A549 treated with GW870086 at 1 μM for 4 hours (cell line): ENCODE measurements at places on chromosomes 11 and 22. TPM values are rescaled to one million over a fixed set of nuclear protein-coding genes. Genes with fewer than 3 reads are reported as not detected.

PLEKHB1 gene
- total RNA-seq, result 0.42 to 0.98 TPM (median 0.57 TPM) in 5 replicates

SLC7A4 gene
- not detected in 5 replicates for total RNA-seq

LRRC4C gene
- total RNA-seq, result not detected in 5 replicates

CARD16 gene
- not detected in 5 replicates for total RNA-seq

PLXNB2 gene
- 87.3 to 113 TPM (median 112 TPM) in 5 replicates for total RNA-seq

CD3E gene
- not detected in 5 replicates for total RNA-seq

OR51I1 gene
- not detected in 5 replicates for total RNA-seq

SIK3 gene
- 7.8 to 9.7 TPM (median 9.3 TPM) in 5 replicates for total RNA-seq

SPTBN2 gene
- 8.0 to 11.7 TPM (median 9.5 TPM) in 5 replicates for total RNA-seq

PLA2G3 gene
- not detected in 5 replicates for total RNA-seq

MMP10 gene
- total RNA-seq, result 0.53 to 2.1 TPM (median 0.98 TPM) in 5 replicates

CD59 gene
- 798 to 989 TPM (median 895 TPM) in 5 replicates for total RNA-seq

PEX16 gene
- 19.9 to 21.6 TPM (median 20.3 TPM) in 5 replicates for total RNA-seq

BTG4 gene
- total RNA-seq, result 0.25 TPM in 1 of 5 replicates, not detected in the others

MS4A15 gene
- total RNA-seq, result not detected in 5 replicates

NADSYN1 gene
- 39.2 to 51.5 TPM (median 45.2 TPM) in 5 replicates for total RNA-seq
